DMS153 (cell line): ENCODE measurements at places on chromosomes 13 and 19.
A peak's percentile ranks its signal among the peaks of the same experiment; 100 is the strongest.

GRCh38 chr13:42401376-42401775 lies 129.4 kb downstream of the AKAP11 start:
- DNase-seq = no peak

DNA sequence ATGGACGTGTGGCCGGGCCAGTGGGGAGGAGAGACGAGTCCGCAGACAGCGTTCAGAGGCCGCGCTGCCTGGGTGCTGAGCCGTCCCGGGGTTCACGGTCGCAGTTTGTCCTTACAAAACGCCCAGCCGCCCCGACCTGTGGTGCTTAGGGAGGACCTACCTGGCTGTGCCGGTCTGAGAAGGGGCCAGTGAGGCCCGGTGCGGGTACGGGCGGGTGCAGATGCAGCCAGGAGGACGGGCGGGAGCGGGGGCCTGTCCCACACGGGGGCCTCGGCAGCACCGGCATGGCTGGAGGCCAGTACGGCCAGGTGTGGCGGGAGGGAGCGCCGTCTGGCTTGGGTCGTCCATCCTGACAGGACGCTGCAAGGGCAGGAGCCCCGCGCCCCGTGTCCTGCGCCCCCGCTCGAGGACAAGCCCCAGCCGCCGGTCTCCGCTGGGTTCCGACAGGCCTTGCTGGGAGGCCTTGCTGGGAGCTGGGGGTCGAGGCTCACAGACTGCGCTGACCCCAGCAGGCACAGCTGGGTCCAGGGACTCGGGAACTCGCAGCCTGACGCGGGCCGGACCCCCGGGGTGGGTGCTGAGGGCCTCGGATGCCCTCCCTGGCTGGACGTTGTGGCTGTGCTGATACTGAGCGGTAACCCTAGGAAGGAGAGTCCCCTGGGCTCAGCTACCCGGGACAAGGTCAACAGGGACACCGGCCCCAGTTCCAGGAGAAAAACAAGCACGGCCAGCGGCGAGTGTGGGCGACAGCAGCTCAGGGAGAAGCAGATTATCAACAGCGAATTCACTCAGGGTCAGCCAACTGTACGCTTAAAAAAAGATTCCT lies 5.3 kb upstream of the PROZ start:
- peak; percentile 16 for DNase-seq

DNA sequence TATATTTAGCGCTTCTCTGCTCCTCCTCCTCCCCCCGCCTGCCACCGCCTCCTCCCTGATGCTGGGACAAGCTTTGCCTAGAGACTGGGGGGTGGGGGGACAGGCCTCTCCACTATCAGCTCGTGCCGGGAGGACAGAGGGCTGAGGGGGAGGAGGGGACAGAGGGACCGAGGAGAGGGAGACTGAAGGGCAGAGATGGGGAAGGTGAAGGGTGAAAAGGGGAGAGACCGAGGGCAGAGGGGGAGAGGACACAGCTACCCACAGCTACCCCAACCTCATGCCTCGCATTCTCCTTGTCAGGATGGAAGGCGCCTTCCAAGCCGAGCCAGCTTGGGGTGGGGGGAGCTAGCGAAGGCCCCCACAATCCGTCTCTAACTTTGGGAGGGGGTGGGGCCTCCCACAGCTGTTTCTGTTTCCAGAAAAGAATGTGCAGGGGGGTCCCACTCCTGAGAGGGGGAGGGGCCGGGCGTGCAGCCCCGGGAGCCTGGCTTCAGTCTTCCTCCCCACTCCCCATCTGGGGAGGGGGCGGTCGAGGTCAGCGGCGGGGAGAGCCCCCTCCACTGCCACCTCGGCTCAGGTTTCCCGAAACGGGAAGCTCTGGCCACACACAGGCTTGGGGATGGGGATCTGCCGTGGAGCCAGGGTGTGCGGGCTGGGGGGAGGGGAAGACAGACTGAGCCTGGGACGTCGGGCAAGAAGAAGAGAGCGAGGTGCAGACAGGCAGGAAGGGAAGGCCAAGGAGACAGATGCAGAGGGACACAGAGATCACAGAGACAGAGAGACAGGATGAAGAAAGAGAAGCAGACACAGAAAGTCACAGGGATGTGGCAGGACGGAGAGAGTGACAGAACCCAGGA lies 1.6 kb downstream of the DACT3 start:
- DNase-seq = no peak

- no peak for DNase-seq
Measured at GRCh38 chr13:60654415-60654814, 257.4 kb downstream of the TDRD3 start.

GRCh38 chr19:14081797-14082674 lies 3.5 kb downstream of the C19orf67 start:
- DNase-seq = no peak

- DNase-seq = no peak
Measured at GRCh38 chr19:31214086-31214485, 135.2 kb downstream of the TSHZ3 start.

- no peak for DNase-seq
Measured at GRCh38 chr19:29417048-29417447, 108.7 kb upstream of the VSTM2B start.

- no peak for DNase-seq
Measured at GRCh38 chr13:74479124-74479523, 344.9 kb upstream of the KLF12 start.

- no peak for DNase-seq
Measured at GRCh38 chr19:682678-683320, 6.6 kb downstream of the FSTL3 start.

DNA sequence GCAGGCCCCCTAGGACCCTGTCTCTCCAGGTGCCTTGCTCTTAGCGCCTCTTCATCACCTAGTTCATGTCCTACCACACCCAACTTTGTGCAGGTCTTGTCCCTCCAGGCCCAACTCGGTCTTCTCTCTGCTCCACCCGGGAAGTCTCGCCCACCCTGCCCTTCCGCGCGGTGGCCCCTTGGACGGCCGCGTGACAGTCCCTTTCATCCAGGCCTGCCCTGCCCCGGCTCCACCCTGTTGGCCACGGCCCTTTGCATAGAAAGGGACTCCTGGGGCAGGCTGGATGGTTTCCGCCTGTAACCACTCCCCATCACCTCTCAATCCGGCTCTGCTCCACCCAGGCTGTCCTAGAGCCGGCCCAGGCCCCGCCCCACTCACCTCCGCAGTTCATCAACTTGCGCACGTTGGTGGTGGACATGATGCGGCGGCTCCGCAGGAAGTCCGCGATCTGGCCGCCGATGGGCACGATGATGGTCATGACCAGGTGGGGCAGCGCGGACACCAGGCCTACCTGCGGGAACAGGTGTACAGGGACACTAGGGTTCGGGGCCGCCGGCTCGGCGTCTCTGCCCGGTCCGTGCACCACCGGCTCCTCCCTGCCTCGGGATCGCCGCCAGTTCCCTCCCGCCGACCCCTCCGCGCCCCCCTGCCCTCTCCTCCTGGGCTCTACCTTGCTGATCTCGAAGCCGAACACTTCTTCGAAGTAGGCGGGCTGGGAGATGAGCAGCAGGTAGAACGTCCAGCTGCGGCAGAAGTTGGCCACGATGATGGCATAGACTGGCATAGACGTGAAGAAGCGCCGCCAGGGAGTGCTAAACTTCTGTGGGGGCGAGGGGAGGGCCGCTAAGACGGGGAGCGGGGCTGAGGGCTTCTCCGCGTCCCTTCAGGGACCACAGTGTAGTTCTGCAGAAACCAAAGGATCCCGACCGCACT lies 7.2 kb downstream of the GFY start:
- peak; percentile 44 for DNase-seq

GRCh38 chr13:40187841-40188591 lies 478.4 kb downstream of the FOXO1 start:
- DNase-seq = no peak

DNA sequence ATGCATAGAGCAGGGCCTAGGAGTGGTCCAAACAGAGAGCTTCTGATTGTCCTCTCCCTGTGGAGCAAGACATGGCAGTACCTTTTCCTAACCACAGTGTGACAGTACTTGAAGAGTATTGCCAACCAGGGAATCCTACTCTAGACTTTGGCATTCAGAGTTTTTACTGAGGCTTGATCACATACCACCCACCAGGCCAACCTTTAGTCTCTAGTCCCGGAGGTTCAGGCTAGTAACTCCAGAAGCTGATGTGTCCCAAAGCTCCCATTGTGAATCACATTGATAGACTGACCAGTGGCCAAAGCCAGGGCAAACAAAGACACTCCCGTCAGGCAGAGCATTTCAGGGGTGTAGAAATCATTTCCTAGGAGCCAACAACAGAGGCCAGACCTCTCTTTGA lies 18.4 kb downstream of the IFT88 start:
- no peak for DNase-seq

DNA sequence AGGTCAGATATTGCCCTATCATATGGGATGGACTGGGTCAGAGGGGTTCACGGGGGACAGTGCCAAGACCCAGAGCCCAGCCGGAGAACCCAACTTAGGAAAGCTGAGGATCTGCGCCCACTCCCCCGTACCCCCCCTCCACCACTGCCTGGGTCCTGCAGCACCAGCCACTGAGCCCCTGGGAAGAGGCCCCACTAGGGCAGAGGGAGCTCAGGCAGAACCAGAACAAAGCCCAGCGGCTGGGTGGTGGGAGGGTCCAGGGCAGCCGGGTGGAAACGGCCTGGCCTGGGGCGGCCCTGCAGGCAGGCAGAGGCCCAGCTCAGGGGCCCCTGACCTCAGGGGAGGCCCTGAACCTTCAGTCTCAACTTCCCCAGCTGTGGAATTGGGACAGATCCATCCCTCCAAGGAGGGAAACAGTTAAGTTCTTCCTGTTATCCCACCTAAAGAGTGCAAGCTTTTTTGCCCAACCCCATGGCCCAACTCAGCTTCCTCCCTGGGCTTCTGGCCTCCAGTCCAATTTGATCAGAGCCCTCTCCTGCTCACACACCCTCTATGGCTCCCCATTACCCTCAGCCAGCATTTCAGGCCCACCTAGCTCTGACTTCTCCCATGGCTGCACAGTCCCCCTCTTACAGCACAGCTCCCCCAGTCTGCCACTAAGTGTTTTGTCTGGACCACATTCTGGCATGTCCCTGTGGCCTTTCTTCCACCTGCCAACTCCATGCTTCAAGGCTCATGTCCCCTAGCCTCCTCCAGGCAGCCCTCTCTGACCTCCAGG lies 3.1 kb downstream of the NR2F6 start:
- DNase-seq = no peak

DNA sequence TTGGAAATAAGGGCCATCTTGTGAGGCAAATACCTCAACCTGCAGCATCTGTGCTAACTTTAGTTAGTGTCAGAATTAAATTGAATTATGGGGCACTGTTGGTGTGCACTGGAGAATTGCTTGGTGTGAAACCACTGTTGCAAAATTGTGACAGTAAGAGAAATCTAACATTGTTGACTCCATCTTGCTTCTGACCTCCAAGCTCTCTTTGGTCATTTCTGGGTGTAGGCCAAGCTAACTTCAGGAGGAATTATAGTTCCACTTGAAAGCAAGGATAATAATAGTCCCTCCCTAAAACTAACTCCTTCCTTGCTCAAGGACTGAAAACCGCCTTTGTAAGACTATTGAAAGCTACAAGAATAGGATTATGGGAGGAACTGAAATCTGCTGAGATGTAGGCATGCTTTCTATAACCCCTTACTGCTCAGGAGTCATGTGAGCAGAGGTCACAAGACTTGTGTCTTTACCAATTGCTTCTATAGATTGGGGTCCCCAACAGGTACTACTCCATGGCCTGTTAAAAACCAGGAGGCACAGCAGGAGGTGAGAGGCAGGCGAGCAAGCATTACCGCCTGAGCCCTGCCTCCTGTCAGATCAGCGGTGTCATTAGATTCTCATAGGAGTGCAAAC lies 24.9 kb upstream of the GAS6 start:
- no peak for DNase-seq

DNA sequence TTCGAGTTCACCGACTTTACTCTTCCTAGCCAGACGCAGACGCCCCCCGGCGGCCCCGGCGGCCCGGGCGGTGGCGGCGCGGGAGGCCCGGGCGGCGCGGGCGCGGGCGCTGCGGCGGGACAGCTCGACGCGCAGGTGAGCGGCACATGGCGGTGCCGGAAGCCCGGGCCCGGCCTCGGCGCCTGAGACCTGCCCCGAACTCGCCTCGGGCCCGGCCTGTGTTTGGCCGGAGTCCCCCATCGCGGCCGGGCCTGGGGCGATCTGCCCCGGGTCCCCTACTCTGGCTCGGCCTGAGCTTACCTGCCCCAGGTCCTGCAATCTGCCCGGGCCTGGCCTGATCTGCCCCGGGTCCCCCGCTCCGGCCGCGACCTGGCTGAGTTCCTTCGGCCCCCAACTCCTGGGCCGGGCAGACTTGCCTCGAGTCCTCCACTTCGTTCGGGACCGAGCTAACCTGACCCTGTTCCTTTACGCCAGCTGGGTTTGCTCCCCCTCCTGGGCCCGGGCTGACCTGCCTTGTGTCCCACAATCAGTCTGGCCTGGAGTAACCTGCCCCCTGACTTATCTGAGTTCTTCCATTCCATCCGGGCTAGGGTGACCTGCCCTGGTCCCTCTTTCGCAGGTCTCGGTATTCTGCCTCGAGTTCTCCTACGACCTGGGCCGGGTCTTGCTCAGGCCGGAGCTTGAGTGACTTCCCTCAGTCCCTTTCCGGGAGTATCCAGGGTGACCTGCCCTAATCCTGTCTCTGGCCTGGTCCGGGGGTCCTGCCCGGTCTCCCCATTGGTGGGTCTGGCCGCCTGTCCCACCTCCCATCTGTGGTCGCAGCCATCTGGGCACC lies 764 bp downstream of the UPF1 start:
- no peak for DNase-seq

GRCh38 chr19:50358483-50359327 lies 6.7 kb downstream of the NAPSA start:
- peak; percentile 21 for DNase-seq

DNA sequence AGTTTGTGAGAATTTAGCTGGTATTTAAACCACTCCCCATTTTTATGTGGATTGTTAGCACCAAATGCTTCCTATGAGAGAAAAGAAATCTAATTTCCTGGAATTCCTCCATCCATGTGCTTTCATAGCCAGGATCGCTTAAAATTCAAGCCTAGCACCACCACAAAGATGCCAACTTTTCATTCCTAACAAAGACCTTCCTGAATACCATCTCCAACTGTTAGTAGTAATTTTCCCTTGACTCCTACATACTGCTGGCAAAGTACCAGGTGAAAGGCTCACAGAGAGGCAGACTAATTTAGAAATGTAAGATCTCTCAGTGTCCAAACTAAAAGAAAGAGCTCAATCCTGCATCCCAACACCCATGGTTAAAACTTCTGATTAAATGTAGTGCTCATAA lies 386.3 kb downstream of the KCTD12 start:
- DNase-seq = no peak

GRCh38 chr19:31312009-31312676 lies 37.1 kb downstream of the TSHZ3 start:
- DNase-seq = no peak

- no peak for DNase-seq
Measured at GRCh38 chr13:33757713-33758112, 60.2 kb upstream of the RFC3 start.

DNA sequence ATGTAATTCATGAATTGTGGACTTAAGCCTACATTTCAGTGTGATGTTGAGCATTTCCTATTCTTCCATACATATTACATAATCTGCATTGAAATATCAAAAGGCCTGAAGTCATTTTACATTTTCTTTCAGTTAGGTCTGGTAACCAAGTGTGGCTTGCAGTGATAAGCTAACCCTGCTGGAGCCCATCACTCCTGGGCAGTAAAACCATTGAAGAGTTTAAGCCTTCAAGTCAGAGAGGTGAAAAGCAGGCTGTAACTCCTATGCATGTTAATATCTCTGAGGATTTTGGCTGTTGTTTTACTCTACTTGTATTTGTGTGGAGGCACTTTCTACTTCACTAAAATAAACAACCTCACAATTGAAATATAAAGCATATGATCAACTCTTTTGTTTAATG lies 248.8 kb downstream of the SLITRK5 start:
- no peak for DNase-seq
